ENCODE measurements at places on chromosomes 6 and 20.
A peak's percentile ranks its signal among the peaks of the same experiment; 100 is the strongest.

- no peak for DNase-seq
Observed at GRCh38 chr20:46423882-46424482, 17.6 kb upstream of the ELMO2 start.

GRCh38 chr6:146903451-146903850, 300.8 kb upstream of the STXBP5 start:
- no peak for DNase-seq

- no peak for DNase-seq
Observed at GRCh38 chr6:157879873-157880254, 56.8 kb downstream of the SNX9 start.

DNA sequence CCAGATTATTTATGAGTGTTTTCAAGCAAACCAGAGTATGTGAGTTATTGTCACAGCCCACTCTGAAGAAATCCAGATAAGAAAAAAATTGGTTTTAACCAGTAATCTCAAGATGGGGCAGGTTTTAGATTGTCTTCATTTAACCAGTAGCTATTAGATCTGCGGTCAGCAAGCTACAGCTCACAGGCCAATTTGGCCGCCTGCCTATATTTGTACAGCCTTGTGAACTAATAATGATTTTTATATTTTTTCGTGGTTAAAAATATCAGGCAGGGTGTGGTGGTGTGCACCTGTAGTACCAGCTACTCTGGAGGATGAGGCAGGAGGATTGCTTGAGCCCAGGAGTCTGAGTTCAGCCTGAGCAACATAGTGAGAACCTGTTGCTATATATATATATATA, 5.0 kb downstream of the FAM209B start:
- no peak for DNase-seq

- no peak for DNase-seq
Observed at GRCh38 chr6:155182103-155182502, 81.7 kb upstream of the CLDN20 start.

- DNase-seq: peak; percentile 9
Observed at GRCh38 chr6:34792605-34793500, 970 bp downstream of the BLTP3A start.

GRCh38 chr6:45830441-45831139, 185.1 kb downstream of the CLIC5 start:
- DNase-seq: no peak

- DNase-seq: no peak
Observed at GRCh38 chr20:33053291-33054106, at the start of gene BPIFB3. BPIFB3 (plus strand) TSS chr20:33053903; CDS start chr20:33055436, 1,533 bp downstream.

DNA sequence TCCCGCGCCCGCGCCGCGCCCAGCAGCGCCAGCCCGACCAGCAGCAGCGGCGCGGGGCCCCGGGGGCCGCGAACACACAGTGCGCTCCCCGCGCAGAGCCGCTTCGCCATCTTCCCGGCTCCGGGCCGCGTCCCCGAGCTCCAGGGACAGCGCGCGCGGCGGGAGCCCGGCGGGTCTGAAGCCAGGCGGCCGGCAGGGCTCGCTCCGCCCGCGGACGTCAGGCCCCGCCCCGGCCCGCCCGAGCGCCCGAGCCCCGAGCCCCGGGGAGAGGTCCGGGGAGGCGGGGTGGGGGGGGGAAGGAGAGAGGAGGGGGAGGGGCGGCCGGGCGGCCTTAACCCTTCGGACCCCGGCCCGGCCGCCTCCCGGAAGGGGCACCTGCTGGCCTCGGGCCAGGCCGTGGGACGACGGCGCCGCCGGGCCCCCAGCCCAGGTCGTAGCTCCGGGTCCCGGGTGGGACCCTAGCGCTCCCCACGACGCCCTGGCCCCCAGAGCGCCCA, at the start of gene LAMA5:
Gene LAMA5 (minus strand): TSS at position 177 of the 497 bp plus-strand sequence. CDS start 67 bp downstream, at position 110.
- no peak for DNase-seq

DNA sequence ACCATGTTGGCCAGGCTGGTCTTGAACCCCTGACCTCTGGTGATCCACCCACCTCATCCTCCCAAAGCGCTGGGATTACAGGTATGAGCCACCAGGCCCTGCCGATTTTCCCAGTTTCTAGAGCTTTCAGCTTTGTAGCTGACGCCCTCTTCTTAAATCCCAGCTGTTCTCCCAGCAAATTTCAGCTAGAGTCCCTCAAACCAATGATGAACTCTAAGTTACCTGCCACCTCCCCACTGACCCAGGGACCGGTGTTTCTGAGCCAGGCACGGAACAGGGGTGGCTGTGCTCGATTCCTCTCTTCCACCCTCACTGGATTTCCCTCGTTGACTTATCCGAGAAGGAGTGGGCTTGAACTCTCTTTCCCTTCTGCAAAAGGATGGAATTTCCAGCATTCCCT, 39.1 kb downstream of the SUN5 start:
- no peak for DNase-seq

DNA sequence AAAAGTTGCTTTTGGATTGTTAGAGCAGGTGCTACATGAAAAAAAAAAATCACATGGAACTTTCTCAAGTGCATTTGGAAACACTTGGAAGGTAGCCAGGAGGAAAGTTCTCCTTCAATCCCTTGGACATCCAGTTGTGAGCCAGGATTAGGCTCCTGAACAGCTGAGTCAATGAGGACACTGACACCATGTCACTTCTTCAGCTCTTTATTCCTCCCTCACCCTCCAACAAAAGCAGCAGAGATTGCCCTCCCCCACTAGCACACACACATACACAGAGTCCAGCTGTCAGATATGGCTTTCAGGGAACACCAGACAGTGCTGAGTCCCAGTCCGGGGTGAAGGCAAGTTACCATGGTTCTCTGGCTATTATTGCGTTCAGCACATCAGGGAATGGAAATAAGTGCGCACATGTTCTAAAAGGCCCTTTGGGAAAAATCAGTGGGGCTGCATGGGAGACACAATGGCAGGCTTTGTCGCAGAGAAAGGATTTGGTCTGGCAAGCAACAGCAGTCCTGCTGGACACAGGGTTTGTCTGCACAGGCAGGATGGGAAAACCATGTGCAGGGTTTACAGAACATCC, 124.7 kb upstream of the MARCKS start:
- DNase-seq: peak; percentile 65

DNA sequence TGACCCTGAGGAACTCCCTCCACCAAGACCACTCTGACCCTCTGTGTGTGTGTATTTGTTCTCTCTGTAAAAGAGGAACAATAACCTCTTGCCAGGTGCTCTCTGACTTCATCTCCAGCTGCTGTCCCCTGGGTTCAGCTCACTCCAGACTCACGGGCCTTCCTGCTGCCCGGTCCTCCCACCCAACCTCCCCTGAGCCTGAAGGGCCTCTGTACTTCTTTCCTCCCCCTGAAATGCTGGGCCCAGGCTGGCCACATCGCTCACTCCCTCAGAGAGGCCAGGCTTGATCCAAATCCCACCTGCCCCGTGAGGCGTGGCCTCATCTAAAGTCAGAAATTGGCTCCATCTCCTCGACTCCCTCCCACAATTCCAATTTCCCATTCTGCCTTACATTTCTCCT, 202.4 kb downstream of the PRKN start:
- DNase-seq: no peak

- DNase-seq: no peak
Observed at GRCh38 chr6:121497970-121498375, 62.5 kb downstream of the GJA1 start.

DNA sequence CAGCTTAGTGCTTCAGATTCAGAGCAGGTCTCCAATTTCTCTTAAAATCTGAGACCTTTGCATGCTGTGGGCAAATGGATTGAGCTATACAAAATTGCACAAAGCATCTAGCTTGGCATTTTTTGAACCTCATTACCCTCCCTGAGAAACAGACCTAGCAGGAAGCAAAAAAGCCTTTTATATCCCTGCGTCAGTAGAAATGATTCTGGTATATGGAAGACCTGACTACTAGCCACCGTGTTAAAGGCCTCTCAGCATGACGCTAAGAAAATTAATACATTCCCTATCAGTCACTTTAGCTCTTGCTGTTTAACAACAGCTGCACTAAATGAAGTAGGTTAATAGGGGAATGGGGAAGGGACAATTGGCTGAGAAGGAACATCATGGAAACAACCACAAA, 110.7 kb upstream of the SMLR1 start:
- DNase-seq: no peak

DNA sequence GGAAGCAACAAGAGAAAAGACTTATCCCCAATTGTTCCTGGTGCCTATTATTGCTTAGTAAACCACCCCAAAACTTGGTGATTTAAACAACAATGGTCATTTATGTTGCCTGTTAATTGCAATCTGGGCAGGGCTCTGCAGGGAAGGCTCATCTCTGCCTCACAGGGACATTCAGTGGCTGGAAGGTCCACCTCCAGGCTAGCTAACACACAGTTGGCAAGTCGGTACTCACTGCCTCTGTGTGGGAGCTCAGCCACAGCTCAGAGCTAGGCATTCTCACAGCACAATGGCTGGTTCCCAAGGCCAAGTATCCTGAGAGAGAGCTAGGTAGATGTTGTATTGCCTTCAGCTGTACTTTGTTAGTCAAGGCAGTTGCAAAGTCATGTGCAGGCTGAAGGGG, 18.5 kb upstream of the GMDS start:
- no peak for DNase-seq

- no peak for DNase-seq
Observed at GRCh38 chr20:53834749-53835148, 235.6 kb downstream of the BCAS1 start.

DNA sequence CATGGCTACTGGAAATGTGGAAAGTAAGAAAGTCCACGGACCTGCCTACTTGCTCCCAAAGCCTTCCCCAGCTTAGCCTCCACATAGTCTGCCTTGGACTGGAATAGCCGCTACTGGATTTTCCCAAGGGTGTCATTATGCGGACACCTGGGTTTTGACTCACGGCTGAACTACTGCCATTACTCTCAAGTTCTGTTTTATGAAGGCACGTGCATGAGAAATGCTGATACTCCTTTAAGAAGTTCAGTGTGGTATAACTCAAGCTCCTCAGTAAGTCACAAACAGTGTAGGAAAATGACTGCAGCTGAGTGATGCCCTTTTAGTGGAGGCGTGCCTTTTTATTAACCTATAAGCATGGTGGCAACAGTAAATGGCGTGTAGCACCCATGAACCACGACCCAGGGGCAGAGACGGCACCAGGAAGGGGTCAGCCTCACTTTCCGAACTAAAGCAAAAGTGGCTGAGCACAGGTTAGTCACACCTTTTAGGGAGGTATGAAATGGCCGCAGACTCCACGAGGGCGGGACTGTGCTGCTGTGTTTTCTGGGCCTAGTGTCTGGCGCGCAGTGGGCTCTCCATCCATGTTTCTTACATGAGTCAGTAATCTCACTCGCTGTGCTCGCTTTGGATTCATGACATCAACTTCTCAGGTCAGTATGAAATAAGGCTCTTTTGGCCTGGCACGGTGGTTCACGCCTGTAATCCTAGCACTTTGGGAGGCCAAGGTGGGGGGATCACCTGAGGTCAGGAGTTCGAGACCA, 23.9 kb downstream of the PSMG4 start:
- no peak for DNase-seq

- DNase-seq: no peak
Observed at GRCh38 chr6:66896415-66896814, 1189.4 kb upstream of the EYS start.

DNA sequence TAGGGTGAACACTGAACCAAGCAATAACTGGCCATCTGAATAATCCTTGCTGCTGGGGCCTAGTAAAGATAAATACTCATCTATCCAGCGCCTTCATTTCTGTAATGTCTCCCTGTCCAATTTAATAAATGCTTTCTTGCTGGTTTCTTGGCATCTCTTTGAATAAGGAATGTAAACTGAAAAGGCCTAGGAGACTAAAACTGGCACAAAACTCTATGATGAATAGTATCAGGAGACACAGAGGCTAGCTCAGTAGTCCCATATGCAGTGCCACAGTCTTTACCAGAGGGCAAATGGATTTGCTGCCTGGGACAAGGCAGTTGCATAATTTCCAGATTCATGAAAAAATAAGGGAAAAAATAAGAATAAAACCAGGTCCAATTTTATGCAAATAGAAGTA, 324.4 kb downstream of the CENPW start:
- DNase-seq: no peak

DNA sequence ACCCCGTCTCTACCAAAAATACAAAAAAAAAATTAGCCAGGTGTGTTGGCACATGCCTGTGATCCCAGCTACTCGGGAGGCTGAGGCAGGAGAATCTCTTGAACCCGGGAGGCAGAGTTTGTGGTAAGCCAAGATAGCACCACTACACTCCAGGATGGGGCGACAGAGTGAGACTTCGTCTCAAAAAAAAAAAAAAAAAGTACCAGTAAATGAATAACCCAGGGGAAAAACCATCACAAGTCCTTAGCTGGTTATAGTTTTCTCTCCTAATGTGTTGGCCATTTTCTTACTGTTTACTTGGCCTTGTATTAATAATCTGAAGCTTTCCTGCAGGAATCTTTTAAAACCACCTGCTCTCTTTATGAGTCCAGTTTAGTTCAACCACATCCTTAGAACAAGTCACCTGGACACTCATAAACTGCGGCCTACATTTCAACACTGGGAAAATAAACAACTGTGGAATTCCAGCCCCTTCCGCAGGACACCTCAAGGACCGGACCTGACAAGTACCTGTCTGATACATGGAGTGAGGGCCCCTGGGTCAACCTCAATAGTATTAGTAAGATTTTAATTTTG, 102.6 kb downstream of the ATP9A start:
- no peak for DNase-seq

GRCh38 chr20:51431321-51431720, 111.2 kb downstream of the NFATC2 start:
- DNase-seq: peak; percentile 40

- DNase-seq: no peak
Observed at GRCh38 chr6:91646649-91647048, 1059.8 kb upstream of the MAP3K7 start.

DNA sequence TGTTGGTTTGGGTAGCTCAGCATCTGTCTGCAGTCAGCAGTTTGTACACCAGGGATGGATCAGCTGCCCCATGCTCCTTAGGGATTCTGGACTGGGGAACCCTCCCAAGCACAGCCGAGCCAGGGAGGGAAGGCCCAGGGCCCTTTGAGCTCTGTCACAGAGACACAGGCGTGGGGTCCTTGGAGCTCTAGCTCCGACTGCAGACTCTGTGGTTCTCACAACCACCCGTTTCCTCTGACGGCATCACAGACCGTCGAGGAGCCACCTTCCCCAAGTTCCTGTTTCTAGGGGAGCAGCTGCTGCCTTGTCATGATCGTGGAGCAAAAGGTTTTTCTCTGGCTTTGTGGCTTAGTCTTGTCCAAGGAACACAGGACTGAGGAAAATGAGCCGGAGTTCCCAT, at the start of gene SLA2:
Gene SLA2 (minus strand): TSS at position 199 of the 400 bp plus-strand sequence. CDS start 4,861 bp downstream, outside the sequence.
- no peak for DNase-seq

GRCh38 chr20:49484180-49485140, 2.0 kb upstream of the KCNB1 start:
- DNase-seq: peak; percentile 96

DNA sequence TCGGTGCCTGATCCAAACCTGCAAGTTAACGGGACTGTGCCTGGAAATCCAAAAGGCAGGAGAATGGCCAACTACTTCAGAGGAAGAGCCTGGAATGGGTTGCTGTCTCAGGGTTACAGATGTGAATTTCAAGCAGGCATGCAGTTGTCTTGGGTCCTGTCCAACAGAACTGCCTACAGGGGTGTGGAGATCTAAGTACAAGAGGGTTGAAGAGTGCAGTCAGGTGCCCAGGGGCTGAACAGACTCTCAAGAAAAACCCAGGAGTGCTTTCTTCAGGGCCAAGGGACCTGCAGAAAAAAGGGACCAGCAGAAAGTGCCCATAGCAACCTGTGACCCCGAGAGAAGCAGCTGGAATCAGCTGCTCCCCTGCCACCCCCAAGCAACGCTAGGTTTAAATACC, 71.0 kb downstream of the PREP start:
- DNase-seq: no peak

- DNase-seq: no peak
Observed at GRCh38 chr6:84182001-84182400, 45.4 kb downstream of the CEP162 start.
